Neural crest cell (in vitro differentiated cells): ENCODE measurements at places on chromosomes 6 and 20.

DNA sequence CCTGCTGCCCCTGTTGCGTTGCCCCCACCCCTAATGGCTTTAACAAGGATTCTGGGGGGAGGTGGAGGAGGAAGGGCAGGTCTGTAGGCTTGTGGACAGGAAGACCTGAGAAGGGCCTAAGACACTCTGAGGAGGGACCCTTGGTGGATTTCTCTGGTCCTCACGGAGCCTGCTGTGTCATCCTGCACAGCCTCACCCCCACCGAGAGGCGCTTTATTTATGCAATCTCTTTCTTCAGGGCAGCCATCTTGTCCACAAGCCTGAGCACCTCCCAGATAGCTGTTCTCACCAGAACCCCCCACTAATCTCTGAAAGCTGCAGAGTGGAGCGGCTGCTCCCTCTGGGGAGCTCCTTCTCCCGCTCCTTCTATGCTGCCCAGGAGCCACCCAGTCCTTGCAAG lies 59.3 kb upstream of the MLN start:
- no peak for DNase-seq

GRCh38 chr6:148533309-148534107 lies 190.9 kb downstream of the SASH1 start:
- no peak for DNase-seq

DNA sequence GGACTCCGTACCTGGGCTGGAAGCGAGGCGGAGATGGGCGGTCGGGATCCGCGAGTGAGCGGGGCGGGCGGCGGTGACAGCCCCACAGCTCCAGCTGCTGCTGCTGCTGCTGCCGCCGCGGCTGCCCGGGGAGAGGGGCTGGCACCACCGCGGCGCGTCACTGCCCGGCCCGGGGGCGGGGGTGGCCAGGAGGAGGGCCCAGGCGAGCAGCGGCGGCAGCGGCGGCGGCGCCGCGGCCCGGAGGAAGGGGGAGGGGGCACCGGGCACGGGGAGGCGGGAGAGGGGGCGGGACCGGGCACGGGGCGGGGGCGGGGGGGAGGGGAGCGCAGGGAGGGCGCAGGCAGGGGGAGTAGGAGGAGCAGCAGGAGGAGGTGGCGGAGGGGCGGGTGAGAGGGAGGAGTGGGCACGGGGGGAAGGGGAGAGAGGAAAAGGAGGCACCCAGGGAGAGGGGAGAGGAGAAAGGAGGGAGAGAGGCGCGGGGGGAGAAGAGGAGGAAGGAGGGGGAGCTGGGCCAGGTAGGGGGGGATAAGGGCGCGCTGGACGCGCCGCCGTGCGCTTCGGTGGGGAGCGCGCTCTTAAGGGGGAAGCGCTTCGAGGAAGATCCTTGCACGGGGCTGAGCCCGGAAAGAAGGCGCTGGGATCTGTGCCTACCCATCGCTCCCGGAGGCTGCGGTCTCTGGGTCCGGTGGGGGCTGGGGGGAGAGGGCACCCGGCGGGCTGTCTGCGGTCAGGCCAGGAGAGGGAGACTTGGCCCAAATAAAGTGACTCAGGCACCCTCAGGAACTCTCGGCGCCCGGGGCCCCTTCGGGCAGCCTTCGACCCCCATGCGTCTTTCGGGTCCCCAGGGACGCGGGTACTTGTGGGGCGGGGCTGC lies 101.5 kb downstream of the NOL4L start:
- DNase-seq = peak; percentile 82

- no peak for DNase-seq
Measured at GRCh38 chr6:15948930-15949900, 179.7 kb upstream of the MYLIP start.

DNA sequence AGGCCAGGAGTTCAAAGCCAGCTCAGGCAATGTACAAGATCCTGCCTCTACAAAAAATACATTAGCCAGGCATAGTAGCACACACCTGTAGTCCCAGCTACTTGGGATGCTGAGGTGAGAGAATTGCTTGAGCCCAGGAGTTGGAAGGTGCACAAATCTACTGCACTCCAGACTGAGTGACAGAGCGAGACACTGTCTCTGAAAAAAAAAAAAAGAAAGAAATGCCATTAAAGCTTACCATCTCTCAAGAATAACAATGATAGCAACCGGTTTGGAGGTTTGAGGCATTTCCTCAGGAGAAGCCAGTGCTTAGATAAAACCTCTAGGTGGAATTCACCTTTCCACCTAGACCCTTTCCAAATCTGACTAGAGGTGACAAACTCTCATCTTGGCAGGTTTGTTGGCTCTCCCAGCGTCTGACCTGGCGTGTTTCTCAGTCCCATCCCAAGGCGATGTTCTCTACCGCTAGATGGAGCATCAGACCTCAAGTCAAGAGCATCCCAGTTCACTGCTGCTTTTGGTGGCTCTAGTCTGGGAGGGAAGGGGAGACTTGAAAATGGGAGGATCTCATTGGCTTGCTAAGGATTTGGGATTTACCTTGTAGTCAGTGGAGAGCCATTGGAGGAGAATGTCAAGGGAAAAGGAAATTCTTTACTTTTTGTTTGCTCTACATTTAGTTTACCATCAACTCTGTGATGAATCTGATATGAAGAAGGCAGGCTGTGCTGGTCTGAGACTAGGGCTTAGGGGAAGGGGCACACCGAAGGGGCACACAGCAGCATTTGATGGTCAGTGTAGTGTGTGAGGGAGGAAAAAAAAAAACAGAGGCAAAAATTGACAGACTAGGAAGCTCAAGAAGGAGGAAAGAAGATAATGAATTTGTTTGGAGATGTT lies 67.9 kb downstream of the NCOA7 start:
- DNase-seq = peak; percentile 40

DNA sequence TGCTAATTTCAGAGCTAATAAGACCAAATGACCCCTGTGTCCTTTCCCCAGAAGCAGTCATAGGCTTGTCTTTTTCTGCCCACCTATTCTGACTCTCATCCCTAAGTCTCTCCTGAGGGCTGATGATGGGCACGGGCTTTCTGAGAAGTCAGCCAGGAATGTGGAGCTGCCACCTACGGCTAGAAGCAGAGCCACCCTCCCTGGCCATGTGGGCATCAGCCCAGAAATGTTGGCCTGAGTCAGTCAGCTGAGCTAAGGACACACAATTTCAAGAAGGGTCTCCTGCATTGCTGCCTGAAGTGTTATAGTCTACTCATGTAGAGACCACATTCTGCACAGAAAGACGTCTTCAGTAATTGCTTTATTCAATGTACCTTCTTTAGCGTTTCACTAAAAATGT lies 17.1 kb downstream of the MYLIP start:
- DNase-seq = no peak

DNA sequence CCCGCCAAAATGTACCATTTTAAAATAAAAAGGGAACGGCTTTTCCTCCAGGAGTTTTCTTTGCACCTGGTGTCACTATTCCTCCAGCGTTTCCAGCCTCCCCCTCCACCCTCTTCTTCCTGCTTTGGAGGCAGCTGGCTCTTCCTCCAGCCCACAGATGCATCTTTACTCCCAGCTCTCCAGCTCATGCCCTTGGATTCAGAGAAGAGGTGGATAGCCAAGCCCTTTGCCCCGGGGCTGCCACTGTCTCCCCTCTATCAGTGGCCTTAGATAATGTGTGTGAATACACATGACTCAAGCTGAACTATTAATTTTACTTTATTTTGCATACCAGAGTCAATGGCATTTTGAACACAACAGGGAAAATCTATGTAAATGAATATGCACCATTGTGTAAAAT lies 15.3 kb upstream of the CDH4 start:
- DNase-seq = no peak

DNA sequence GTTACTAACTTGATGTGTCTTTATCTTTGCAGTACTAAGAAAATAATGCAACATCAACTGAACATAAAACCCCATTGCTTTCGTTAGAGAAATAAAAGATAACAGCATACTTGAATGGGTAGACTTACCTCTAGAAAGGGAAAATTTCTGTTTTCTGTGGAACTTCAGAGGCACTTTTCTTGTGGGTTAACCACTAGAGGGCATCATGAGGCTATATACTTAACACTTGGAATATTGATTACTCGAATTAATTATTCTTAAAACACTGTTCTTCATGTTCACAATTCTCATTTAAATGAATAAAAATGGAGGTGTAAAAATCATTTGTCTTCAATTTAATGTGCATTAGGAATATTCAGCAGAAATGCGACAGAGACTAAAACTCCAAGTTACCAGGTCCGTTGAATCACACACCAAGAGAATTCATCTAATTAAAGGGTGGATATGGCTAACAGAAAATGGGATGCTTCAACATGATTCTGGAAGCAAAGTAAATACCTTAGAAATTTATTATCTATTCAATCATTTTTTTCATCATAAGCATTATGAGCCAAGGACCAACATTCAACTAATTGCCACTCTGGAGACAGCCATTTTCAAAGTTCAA lies 330.8 kb upstream of the PREP start:
- DNase-seq = no peak

DNA sequence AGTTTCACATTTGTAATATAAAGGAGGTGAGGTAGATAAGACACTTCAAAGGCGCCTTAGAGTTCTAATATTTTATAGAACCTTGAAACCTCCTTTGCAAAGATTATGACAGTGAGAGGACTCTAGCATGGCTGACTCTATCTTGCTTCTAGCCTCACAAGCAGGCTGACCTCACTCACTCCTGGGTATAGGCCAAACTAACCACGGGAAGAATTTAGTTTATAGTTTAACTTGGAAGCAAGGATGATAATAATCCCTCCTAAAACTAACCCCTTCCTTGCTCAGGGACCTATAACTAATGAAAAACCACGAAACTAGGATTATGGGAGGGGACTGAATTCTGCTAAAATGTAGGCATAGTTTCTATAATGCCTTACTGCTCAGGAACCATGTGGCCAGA lies 84.3 kb downstream of the FILIP1 start:
- no peak for DNase-seq

DNA sequence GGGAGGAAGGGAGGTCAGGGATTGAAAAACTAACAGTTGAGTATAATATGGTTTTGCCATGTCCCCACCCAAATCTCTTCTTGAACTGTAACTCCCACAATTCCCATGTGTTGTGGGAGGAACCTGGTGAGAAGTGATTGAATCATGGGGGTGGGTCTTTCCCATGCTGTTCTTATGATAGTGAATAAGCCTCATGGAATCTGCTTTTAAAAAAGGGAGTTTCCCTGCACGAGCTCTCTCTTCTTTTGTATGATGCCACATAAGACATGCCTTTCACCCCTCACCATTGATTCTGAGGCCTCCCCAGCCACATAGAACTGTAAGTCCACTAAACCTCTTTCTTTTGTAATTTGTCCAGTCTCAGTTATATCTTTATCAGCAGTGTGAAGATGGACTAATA lies 833.4 kb upstream of the MAP3K7 start:
- DNase-seq = no peak

GRCh38 chr6:167528239-167528638 lies 203.4 kb downstream of the TTLL2 start:
- no peak for DNase-seq

- no peak for DNase-seq
Measured at GRCh38 chr20:50455656-50456451, 54.3 kb upstream of the PTPN1 start.

DNA sequence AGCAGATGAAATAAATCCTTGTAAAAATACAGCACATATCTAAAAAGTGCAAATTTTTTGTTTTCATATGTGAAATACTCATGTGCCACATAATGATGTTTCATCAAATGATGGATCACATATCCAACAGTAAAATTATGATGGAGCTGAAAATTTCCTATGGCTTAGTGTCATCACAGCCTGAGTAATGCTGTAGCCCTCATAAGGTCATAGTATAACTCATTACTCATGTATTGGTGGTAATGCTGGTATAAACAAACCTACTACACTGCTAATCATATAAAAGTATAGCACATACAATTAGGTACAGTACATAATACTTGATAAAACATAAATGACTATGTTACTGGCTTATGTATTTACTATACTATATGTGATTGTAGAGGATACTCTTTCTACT lies 12.9 kb downstream of the TSPYL1 start:
- DNase-seq = no peak

DNA sequence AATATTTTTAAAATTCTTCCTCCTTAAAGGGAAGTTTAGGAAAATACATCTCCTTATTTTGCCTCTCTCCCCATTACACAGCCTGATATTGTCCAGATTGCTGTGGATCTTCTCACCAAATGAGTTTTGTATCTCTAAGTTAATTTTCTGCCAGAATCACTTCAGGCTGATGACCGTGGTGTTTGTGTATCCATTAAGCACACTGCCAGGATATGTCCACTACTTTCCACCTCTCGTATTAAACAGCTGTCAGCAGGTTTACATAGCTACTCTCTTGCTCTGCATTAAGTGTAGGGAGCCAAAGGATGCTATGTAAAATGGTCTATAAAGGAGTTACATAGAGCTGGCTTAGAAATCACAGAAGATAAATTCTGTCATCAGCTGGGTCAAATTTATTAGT lies 201.1 kb downstream of the ZFAND3 start:
- DNase-seq = no peak

DNA sequence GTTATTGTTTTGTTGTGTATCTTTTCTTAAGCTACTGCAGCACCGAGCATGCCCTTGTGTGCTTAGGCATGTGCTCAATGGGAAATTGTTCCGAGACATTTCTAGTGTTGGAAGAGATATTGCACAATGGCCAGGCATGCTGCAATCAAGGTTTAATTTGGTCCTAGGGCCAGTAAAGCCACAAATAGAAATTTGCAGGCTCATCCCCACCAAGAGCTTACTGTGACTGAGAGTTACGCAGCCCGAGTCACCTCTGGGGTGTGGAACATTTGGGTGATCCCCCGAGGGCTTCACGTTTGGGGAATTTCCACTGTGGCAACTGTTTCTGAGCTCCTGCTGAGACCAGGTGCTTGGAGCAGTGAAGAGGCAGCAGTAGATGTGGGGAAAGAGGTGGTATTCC lies 65.8 kb downstream of the ADTRP start:
- no peak for DNase-seq

DNA sequence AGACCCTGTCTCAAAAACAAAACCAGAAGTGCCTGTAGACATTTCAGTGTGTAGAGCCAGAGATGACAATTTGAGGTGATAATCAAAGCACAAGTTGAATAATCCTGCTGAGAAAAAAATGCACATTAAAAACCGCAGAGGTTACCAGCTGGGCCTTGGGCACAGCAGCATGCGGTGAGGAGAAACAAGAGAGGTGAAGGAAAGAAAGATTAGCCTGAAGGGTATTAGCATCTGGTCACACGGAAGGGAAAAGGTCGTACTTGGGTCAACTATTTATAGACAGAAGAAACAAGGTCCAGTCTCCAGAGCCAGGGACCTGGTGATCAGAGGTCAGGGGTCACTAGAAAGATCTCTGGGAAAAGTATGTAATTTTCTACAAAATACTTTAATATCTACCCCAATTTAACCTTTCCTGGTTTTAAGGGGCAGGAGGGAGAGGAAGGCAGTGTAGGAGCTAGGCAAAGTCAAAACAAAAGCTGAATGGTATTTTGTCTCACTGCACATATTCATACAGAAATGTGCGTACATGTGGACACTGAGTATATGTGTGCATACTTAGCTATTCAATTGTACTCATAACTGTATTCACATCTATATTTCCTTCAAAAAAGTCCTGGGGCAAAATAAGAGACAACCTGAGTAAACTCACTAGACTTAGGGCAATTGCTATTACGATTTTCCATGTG lies 10.1 kb downstream of the MAP7 start:
- DNase-seq = no peak

GRCh38 chr6:138588805-138589434 lies 89.6 kb upstream of the NHSL1 start:
- DNase-seq = peak; percentile 69

GRCh38 chr20:2599288-2600006 lies 53.0 kb upstream of the NOP56 start:
- no peak for DNase-seq

GRCh38 chr20:56698749-56699148 lies 69.6 kb downstream of the TFAP2C start:
- no peak for DNase-seq
